ENCODE measurements at places on chromosomes 5 and 9.
A peak's percentile ranks its signal among the peaks of the same experiment; 100 is the strongest.

- no peak for DNase-seq
Measured at GRCh38 chr5:57736716-57737115, 254.1 kb upstream of the ACTBL2 start.

- no peak for DNase-seq
Measured at GRCh38 chr5:169856571-169856970, 123.7 kb downstream of the INSYN2B start.

DNA sequence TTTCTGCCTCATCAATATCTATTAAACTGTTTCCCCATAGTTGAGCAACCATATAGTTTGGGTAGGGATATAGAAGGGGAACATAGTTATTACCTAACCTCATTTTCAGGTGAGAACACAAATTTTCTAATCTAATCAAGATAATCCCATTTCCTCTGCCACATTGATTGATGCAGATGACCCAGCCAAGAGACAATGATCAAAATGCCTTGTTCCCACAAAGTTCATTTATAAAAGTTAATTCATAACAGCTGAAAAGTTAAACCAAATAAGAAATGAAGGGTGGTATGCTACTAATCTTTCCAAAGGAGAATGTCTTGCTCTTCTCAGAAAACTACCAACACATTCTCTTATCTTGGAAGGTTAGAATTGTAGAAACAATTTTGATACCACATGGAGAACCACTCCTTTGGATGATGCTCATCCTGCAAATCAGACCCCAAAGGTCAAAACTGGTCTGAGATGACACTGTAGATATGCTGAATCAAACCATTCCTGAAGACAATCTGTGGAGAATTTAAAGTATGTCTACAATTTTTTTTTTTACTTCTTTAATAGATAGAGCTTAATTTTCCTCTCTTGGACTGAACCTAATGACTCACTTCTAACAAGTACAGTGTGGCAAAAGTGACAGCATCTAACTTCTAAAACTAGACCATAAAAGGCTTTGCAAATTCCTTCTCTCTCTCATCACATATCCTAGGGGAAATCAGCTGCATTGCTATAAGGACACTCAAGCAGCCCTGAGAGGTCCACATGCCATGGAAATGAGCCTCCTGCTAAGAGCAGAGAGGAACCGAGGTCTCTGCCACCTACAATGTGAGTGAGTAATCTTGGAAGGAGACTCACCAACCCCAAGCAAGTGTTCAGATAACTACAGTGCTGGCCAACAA, 586.7 kb upstream of the TUSC1 start:
- DNase-seq, result no peak

DNA sequence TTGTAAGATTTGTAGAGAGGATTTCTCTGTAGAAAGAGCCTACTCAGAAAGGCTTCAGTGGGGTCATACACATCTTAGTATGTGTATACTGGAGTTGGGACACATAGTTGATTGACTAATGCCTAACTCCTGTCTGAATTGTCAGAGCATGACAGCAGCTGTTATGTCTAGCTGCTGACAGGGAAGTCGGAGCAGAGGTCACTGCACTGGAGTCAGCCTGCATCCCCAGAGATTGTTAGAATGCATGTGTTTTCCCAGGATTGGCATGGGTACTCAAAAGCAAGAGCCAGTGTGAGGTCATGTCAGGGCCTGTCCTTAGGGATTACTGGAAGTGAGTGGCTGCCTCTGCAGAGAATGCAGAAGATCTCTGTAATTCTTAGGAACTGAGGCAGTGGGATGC, 82.7 kb downstream of the ITGA1 start:
- no peak for DNase-seq

GRCh38 chr9:99244344-99245260, 22.5 kb downstream of the SEC61B start:
- no peak for DNase-seq

DNA sequence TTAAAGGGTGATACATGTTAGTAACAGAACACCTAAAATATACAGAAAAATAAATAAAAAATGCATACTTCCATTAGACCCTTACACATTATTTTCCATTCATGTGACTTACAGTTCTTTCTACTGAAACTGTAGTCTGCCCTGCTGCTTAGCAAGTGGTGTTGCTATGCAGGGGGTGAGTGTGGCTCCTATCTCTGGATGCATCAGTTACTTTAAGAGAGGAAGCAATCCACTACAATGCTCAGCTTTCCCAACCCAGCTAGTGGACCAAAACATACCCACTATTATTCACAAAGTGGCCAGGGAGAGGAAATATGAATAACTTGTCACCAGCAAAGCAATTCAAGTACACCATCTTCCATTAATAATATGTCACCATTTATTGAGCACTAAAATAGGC, 121.8 kb downstream of the DOCK2 start:
- no peak for DNase-seq

DNA sequence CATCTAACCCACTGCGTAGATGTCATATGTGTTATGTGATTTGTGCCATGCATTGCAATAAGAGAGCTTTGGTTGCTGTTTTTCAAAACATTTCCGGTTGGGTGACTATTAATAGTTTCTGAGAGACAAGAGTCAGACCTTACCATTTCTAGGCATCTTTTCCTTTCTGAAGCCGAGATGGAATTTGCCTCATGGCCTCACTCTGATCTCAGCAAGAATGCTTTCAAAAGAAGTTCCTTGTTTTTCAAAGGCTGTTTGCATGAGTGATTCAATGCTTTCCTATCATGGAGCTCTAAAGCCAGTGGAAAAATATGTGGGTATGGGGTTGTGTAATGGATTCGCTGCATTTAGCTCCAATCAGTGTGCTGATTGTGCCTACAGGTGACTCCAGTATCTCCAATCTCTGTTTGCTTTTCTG, 203.1 kb upstream of the PPP1R2B start:
- DNase-seq, result no peak

DNA sequence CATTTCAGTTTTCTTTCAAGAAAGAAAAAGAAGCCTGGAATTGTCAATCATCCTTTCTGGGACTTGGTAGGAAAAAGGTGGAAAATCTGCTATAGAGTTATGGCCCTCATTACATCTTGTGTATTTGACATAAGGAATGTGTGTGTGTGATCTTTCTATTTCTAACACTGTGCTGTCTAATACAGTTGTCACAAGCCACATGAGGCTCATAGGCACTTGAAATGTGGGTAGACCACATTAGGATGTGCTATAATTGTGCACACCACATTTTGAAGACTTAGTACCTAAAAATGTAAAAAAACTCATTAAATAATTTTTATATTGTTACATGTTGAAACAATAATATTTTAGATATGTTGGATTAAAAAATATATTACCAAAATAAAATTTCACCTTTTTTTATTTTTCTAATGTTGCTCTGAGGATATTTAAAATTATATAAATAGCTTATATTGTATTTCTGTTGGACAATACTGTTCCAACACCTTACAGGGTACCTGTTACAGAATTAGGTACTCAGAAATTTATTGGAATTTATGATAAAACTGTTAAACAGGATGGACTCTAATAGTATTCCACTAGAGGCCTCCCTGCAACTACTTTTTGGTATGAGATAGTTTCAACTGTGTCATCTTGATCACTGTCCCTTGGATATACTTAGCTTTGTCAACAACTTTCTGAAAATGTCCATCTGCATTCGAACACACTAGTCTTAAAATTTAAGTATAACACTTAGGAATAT, 18.4 kb downstream of the MSANTD3 start:
- no peak for DNase-seq

DNA sequence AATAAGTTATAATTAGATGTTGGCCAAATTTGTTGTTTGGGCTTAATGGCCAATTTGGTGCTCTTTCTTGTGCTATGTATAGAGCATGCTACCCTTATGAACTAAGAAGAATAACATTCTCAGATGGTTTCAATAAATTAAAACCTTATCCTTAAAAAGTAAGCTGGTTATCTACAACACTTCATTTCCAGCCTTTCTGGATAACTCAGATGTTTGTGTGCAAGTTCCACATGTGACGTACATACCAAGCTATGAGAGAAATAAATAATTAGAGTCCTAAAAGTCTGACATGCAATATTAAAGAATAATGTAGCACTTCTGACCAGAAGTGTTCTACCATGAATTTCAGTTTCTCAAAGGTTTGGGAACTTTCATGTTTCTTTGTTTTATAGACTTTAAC, 11.7 kb downstream of the MTREX start:
- DNase-seq, result no peak

GRCh38 chr5:96264047-96264446, 169.0 kb downstream of the PCSK1 start:
- DNase-seq, result no peak

GRCh38 chr9:129524582-129525270, 96.2 kb downstream of the C9orf50 start:
- DNase-seq, result no peak

DNA sequence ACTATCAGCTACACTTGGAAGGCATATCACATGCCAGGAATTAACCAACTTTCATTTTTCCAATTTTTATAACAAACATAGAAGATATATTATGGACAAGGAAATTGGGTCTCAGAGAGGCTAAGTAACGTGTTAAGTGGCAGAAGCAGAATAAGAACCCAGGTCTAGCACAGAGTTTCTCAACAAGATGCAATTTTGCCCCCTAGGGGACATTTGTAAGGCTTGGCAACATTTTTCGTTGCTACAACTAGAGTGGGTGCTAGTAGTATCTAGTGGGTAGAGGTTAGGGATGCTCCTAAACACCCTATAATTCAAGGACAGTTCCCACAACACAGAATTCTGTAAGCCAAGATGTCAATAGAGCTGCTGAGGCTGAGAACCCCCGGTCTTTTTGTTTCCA, 180.6 kb downstream of the SNCAIP start:
- DNase-seq, result no peak

DNA sequence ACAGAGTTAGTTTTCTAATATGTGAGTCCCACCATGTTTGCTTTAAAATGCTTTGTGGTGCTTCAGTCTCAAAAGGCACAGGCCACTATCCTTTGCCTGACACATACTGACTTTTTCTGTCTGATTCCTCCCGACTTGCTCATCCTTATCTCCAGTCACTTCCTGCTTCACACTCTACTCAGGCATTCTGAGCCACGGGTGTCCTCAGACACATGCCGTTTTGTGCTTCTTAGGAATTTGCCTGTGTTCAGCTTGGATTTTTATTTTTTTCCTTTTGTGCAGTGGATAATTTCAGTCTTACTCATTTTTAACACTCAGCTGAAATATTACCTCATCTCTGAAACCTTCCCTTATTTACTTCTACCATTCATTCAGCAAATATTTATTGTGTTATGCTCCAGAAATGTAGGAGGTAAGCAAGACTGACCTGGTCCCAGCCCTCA, 54.1 kb downstream of the MAN2A1 start:
- no peak for DNase-seq

DNA sequence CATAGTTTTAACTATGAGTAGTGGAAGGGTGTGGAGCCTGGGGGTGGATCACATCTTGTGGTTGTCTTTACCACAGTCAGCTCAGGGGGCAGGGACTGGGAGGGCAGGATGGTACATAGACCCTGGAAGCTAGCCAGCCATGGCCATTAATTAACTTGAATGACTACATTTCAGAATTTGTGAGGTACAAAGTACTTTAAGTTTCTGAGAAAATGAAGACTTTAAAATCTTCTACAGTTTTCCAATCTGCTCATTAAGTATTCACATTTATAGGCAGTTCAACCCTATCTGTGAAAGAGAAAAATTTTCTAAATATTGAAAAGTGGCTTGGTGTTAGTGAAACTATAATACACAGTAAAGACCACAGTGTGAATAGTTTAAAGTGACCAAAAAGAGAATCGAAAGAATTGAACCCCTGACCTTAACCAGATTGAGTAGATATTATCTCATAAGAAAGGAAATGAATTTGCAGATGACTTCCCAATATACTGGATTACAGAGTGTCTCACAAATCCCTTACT, 234.2 kb upstream of the MEF2C start:
- DNase-seq, result no peak

DNA sequence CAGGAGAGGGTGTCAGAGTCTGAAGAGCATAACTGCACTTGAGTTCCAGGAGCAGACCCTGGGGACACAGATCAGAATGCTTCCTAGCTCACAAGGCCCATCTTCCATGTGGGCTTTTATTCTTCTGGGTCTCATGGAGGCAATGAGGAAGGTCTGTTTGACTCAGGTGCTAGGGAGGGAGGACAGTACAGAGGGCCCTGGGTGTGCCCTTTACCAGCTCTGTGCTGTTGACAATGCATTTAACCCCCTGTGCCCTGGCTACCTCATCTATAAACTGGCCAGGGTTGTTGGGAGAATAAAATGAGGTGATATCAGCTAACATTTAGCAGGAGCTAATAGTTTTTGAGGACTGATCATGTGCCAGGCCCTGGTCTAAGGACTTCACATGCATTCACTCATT, 318.0 kb downstream of the DMAC1 start:
- no peak for DNase-seq

DNA sequence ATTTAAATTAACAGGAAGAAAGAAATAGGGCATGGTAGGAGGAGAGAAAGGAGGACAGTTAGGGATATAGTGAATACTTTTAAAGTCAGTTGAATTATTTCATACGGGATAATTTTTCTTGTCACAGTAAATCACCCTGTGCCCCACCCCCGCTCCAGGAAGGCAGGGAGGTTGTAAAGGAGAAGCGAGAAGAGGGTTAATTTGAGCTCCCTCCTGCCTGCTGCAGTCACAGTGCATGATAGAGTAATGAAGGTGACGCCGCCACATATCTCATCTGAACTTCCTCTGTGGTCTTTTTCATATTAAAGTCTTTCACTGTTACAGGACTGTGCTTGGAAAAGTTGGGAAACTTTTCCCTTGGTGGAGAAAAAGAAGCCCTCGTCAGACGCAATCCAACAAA, 896 bp upstream of the PCSK5 start:
- DNase-seq, result peak; percentile 34

- DNase-seq, result no peak
Measured at GRCh38 chr5:137636099-137636498, 99.8 kb downstream of the KLHL3 start.

DNA sequence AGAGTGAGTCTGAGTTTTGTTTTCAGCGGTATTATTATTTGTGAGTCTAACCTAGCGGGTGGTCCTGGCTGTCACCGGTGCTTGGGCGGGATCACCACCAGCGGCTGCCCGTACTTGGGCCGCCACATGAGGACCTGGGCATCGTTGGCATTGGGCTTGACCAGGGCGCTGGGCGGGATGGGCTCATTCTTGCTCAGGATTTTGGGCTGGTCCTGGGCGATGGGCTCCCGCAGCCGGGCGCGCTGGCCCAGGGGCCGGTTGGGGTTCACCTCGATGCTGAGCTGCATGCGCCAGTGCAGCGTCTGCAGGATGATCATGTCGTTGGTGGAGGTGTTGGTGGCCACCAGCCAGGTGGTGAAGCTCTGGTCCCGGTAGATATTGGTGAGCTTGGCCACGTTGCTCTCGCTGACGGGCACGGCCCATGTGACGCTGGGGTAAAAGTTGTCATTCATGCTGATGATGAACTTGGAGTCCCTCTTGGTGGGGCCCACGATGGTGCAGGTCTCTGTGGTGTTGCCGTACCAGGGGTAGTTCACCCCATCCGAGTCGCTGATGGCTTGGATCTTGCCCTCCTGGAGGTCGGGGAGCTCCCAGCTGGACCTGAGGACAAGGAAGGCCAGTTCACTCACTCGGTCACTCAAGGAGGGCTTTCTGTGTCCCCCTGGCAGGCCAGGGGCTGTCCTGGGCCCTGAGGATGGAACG, 15.4 kb downstream of the FAM78A start:
- DNase-seq, result peak; percentile 11

- DNase-seq, result peak; percentile 47
Measured at GRCh38 chr9:91207729-91208418, 153.8 kb downstream of the AUH start.

- no peak for DNase-seq
Measured at GRCh38 chr5:80094236-80094738, 59.1 kb downstream of the THBS4 start.

GRCh38 chr5:36392186-36392585, 90.5 kb upstream of the RANBP3L start:
- no peak for DNase-seq
